Activated naive CD4-positive, alpha-beta T cell treated with anti-CD3 and anti-CD28 coated beads for 36 hours (primary cell): ENCODE measurements at places on chromosomes 1 and 21.

DNA sequence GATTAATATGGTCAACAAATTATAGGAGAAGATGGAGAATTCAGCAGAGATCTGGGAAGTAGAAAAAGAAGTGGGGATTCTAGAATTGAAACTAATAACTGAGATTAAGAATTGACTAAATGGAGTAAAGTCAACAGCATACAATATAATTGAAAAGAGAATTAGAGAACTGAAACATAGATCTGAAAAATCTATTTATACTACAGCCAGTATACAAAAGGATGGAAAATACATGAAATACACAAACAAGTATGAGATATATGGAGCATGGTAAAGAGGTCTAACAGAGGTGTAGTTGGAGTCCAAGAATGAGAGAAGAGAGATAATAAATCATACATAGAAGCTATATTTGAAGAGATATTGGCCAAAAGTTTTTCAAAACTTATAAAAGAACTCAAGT is 235.2 kb downstream of the FGGY start:
- no peak for DNase-seq

DNA sequence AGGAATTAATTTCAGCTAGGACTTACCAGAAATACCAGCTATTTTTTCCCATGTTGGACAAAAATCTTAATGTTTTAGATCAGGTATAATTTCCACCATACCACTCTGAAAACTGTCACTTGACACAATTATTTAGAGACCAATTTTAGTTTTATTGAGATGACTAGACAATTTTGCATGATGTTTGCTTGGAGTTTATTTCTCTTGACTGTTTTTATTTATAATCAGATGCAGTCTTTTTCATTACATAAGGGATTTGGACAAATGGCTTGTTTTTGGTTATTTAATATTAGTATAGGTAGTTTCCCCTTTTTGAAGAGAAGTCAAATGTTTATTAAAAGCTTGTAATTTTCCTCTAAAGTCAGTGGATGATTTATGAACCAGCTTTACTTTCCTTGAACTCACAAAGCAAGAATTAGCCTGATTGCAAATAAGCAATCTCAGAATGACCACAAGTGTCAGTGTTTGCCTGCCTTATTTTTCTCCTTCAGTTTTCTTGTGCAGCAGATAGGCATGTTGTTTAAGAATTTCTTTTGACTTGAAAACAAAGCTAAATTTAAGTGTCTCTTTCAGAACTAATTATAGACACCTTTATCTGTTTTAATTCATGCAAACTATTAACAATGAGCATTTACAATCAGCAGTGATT is 3.8 kb upstream of the B3GALT2 start:
- no peak for DNase-seq

- no peak for DNase-seq
These were observed 6.3 kb upstream of the CHI3L2 start for GRCh38 chr1:111221276-111221632.

- no peak for DNase-seq
These were observed at the start of gene PTGFR for GRCh38 chr1:78490861-78491450. Gene PTGFR (plus strand): TSS chr1:78490974. CDS start chr1:78492744, 1,770 bp downstream.

- DNase-seq = no peak
These were observed 12.2 kb downstream of the SLC45A3 start for GRCh38 chr1:205667909-205668643.

- no peak for DNase-seq
These were observed 48.3 kb downstream of the CLIC4 start for GRCh38 chr1:24793447-24794129.

DNA sequence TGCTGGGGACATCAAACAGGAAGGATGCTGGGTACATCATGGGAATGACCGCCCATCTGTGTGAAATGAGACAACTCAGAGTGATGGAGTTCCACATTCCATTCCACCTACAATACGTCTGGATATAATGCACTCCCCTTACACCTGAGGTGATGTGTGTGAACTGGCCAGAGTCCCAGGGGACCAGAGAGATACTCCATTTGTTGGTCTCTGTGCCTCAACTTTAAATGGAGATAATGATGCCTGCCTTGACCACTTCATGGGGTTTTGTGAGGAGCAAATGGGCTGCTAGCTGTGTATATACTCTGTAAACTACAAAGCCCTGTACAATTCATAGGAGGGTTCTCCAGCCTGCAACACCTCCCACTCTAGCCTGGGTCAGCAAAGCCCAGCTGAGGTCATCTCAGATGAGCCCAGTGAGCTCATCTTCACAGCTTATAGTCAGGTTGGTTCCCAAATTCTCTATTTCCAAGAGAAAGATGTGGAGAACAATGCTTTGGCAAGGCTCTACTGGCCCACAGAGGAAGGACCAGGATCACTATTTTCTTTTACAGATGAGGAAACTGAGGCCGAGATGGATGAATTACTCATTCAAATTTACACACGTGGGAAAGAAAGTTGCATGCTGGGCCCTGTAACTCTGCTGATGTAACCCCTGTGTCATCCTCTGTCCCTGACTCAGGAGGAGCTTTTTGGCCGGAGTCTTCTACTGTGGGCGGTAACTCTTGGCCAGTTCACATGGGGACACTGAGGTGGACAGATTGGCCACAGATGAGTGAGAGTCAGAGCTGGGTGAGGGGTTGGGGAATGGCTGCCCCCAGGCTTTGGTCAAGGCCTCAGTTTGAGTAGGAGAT is 105.6 kb upstream of the GCLM start:
- no peak for DNase-seq

GRCh38 chr1:74596717-74597116 is 76.9 kb downstream of the ERICH3 start:
- no peak for DNase-seq
